ENCODE measurements at places on chromosomes 11 and 22.

GRCh38 chr11:35253237-35253636, 114.3 kb downstream of the CD44 start:
- DNase-seq: no peak

- DNase-seq: no peak
Measured at GRCh38 chr11:71355281-71355680, 92.9 kb downstream of the DHCR7 start.

- no peak for DNase-seq
Measured at GRCh38 chr22:44085743-44086270, 61.7 kb downstream of the PARVB start.

- DNase-seq: no peak
Measured at GRCh38 chr11:129828301-129828836, 12.7 kb downstream of the TMEM45B start.

GRCh38 chr11:61587541-61587941, 6.7 kb upstream of the SYT7 start:
- DNase-seq: peak; percentile 20

DNA sequence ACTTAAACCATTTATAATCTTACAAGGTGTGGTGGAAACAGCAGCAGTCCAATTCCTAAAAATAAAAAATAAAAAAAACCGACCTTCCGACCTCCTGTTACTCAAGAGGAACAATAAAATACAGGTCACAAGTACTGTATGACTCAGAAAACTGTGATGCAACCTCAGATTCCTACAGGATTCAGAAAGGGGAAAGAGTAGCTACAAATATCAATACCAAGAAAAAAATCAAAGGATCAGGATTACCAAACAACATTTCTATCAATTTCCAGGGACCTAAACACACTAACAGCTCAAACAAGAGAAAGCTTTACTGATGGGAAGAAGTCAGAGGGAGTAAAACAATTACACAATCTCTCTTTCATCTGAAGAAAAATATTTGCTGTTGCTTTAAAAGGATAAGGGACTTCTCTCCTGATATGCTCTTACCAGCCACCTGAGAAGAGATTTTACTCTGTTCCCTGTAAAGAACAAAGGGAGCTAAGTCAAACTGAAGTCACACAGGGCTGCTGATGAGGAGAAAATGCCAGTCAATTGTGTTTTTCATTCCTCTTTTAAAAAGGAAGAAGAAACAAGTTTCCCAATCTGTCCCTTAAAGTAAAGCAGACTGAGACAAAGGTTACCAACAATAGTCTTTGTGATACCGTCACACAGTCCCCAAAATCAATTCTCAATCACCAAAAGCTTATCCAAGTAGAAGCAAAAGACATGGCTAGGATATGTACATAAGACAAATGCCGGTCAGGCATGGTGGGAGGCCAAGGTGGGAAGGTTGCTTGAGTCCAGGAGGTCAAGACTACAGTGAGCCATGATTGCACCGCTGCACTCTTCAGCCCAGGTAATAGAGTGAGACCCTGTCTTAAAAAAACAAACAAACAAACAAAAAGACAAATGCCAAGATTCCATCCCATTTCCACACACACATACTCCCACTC, 39.3 kb downstream of the AMBRA1 start:
- no peak for DNase-seq

DNA sequence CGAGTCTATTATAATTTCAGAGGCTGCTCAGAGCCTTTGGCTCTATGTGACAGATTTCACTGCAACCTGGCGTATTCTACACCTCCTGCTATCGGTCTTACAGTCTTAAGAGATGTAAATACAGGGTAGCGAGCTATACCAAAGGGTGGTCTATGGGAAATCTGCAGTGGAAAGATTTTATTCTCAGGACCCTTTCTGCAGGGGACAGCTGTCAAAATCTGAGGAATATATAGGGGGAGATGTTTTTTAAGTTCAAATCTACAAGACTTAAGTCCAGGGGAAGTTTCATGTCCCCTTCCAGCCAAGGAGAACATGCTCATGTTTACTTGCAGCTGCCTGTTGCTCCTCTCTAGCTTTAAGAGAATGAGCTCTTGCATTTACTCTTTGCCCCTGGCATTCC, 62.7 kb downstream of the MICAL2 start:
- DNase-seq: no peak

GRCh38 chr22:47060718-47061117, 298.3 kb downstream of the TBC1D22A start:
- no peak for DNase-seq

DNA sequence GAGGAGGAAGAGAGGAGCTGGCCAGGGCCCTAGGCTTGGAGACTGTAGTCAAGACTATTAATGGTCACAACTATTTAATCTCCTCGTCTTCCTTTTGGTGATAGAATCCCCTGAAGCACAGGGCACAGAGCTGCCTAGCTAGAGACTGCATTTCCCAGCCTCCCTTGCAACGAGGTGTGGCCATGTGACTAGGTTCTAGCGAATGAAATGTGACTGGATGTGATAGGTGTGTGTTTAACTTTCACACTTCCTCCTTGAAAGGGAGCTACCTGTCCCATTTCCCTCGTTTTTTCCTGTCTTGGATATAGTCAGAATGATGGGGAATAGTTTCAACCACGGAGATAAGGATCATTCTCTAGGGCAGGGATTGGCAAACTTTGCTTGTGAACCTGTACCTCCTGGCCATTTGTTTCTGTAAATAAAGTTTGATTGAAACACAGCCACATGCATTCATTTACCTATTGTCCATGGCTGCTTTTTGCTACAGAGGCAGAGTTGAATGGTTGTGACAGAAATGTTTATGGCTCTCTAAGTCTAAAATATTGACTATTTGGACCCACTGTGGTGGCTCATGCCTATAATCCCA, 313.5 kb downstream of the MIAT start:
- no peak for DNase-seq

DNA sequence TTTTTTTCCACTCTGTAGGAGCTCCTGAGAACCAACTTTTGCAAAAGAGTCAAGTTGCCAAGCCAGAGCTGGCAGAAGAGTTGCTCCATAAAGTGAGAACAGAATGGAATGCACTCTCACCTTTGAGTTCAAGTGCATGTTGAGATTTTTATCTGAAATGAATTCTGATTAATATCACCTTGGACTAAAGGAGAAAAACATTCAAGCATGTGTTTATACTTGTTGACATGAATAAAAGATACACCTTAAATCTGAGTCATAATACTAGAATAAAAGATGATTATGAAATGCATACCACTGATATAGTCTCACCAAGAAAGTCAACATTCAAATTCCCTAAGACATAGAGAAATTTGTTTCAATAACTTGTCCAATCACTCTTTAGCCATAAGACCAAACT, 37.8 kb downstream of the ARL14EP start:
- no peak for DNase-seq

DNA sequence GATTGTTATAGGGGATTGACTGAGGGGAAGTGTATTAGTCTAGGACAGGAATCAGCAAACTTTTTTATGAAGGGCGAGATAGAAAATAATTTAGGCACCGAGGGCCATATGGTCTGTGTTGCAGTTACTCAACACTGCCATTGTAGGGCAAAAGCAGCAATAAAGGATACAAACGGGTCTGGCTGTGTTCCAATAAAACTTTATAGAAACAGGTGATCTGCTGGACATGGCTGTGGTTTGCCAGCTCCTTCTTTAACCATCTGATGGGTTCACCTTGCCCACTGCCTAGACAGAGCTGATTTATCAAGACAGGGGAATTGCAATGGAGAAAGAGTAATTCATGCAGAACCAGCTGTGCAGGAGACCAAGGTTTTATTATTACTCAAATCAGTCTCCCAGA, 20.0 kb downstream of the PRR5L start:
- DNase-seq: no peak

DNA sequence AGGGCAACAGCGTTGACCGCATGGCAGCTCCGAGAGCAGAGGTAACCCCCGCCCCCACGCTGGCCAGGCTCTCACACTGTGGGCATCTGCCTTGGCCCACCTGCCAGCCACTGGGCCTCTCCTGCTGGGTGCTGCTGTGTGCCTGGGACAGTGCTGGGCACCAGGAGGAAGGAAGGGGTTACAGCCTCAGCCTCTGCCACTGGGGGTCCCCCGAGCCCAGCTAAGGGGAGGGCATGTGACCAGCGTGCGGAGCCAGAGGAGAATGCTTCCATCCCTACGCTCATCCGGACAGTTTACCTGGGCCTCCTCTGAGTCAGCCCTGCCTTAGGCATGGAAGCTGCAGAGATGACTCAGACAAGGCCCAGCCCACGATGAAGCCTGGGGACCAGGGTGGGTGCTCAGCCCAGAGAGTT, 10.9 kb downstream of the NCF4 start:
- no peak for DNase-seq

- DNase-seq: no peak
Measured at GRCh38 chr11:63520606-63521170, 14.8 kb downstream of the LGALS12 start.

GRCh38 chr22:17779286-17780115, 5.2 kb upstream of the BID start:
- no peak for DNase-seq

- no peak for DNase-seq
Measured at GRCh38 chr11:9330387-9331384, 16.3 kb upstream of the TMEM41B start.

- no peak for DNase-seq
Measured at GRCh38 chr22:20054034-20054427, 26.0 kb upstream of the DGCR8 start.

GRCh38 chr11:79857377-79858214, 416.8 kb upstream of the TENM4 start:
- DNase-seq: no peak

- no peak for DNase-seq
Measured at GRCh38 chr22:47007496-47007895, 245.0 kb downstream of the TBC1D22A start.

Measured in activated CD4-positive, alpha-beta T cell treated with anti-CD3 and anti-CD28 coated beads, Interleukin-2, amount 50 U/mL, for 48 hours (primary cell).